ENCODE measurements at places on chromosomes 4 and X. TPM values are rescaled to one million over a fixed set of nuclear protein-coding genes. Genes with fewer than 3 reads are reported as not detected.

The IQCM gene
- total RNA-seq, result not detected

- no peak overlapping the region for H3K27ac ChIP-seq
- no peaks in the 10 kb centered on the region for H3K36me3 ChIP-seq
- no peaks in the 10 kb centered on the region for H3K27me3 ChIP-seq
- H3K4me3 ChIP-seq, result no peak overlapping the region
- DNase-seq, result no peak
Observed at GRCh38 chr4:177163532-177163931, 146.1 kb upstream of the NEIL3 start.

GRCh38 chr4:113335746-113336145 is 286.3 kb downstream of the ANK2 start:
- H3K27me3 ChIP-seq, result peaks cover 5% of the 10 kb centered on the region
- no peak overlapping the region for H3K4me3 ChIP-seq
- no peaks in the 10 kb centered on the region for H3K36me3 ChIP-seq
- no peaks in the 10 kb centered on the region for H3K4me1 ChIP-seq
- no peak for DNase-seq

The SERTM2 gene
- total RNA-seq, result not detected

DNA sequence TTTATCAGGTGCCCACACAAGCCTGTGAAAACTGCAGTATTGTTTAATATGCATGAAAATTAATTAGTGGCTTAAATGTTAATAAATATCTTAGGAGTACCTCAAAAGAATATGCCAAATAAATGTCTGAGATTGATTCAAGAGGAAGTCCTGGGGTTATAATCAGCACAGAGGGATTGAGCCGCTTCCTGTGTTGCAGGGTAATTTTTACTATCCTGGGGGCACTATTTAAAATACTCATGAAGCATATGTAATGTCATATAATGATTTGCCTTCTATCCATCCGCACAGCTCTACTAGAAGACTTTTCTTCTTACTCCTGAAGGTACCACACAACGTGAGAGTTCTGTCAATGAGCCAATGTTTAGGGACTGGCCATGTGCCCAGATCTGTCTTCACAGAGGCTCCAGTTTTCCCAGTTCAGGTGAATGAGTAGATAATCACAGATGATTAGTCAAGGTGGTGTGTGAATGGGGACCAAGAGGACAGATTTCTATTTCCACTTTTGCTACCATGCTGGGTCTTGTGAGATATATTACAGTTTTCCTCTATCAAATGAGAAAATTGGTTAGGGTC is 233.3 kb downstream of the USP46 start:
- DNase-seq, result no peak
- H3K4me3 ChIP-seq, result no peak overlapping the region
- H3K27ac ChIP-seq, result no peak overlapping the region
- no peaks in the 10 kb centered on the region for H3K36me3 ChIP-seq

GRCh38 chr4:69811166-69811565 is 48.8 kb downstream of the SULT1E1 start:
- DNase-seq, result no peak
- H3K27me3 ChIP-seq, result no peaks in the 10 kb centered on the region
- H3K36me3 ChIP-seq, result no peaks in the 10 kb centered on the region
- H3K4me1 ChIP-seq, result no peaks in the 10 kb centered on the region
- H3K27ac ChIP-seq, result no peak overlapping the region
- H3K4me3 ChIP-seq, result no peak overlapping the region

The TREX2 gene
- 0.91 TPM for total RNA-seq

DNA sequence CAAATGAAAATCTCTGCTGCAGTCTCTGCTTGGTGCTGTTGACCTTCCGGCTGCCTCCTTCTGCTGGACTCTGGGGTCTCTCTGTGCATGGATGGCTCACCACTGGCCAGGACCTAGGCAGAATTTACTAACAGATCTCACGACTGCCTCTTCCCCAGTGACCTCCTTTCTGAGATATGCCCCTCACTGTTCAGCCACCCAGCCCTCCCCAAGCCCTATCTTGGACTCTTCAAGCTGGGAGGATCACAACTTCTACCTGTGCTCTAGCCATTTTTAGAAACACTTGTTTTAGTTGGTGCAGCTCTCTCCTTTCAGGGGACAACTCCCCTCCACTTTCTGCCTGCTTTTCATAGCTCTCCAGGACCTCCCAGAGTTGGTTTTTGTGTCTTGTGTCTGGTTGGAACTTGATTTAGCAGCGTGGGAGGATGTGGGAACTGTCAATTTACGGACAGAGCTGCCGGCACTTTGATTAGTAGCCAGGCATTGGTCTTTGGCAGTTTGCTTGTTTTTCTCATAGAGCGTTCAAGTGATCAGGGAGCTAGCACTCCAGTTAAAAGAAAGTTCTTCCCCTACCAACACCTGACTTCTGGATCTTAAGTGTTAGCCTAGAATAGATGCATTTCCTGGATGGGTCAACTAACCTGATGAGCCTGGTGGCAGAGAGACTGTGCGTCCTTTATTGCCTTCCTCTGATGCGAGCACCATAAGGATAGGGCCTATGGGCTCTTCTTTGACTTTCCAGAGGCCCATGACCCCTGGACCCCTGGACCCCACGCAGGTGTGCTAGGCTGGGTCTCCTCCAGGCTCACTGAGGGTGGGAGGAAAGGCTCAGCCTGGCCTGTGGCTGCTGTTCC is 6.5 kb downstream of the RGS12 start:
- no peak overlapping the region for H3K4me3 ChIP-seq
- peak overlapping the region; percentile 14 for H3K27ac ChIP-seq
- no peaks in the 10 kb centered on the region for H3K27me3 ChIP-seq
- peaks cover 38% of the 10 kb centered on the region for H3K4me1 ChIP-seq
- no peaks in the 10 kb centered on the region for H3K36me3 ChIP-seq

DNA sequence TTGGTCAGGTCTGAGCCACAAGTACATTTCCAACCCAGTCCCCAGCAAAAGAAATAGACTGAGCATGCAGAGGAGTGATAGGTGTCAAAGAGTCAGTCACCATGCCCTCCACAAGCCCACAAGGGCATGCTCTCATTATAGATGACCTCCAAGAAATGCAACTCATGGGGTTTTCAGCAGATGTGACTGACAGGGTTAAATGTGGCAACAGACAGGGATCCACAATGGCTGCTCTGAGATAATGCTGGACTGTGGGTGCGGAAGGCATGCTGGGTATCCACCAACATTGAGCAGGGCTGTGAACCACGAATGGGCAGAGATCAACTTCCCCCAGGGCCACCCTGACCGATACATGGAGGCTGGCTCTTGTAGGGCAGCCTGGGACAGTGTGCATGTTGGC is 115.8 kb downstream of the BCOR start:
- no peak for DNase-seq
- H3K4me3 ChIP-seq, result no peak overlapping the region
- no peak overlapping the region for H3K27ac ChIP-seq
- no peaks in the 10 kb centered on the region for H3K27me3 ChIP-seq
- H3K4me1 ChIP-seq, result peaks cover 8% of the 10 kb centered on the region

DNA sequence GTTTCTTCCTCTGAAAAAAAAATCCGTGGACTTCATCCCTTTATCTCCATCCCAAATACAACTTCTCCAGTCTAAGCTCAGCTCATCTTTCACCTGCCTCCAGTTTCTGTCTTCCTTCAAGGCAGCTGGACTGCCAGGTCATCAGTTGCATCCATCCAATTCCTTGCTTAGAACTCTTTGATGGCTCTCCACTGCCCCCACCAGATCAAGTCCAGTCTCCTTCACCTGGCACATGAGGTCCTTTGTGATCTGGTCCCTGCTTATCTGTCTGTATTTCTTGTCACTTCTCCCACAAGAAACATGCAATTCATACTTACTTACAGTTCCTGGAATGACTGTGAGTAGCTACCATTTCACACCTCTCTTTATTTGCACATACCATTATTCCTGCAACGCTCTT is 33.8 kb downstream of the OTUD6A start:
- H3K4me3 ChIP-seq, result no peak overlapping the region
- no peak for DNase-seq
- no peak overlapping the region for H3K27ac ChIP-seq
- peaks cover 5% of the 10 kb centered on the region for H3K27me3 ChIP-seq
- no peaks in the 10 kb centered on the region for H3K36me3 ChIP-seq
- no peaks in the 10 kb centered on the region for H3K4me1 ChIP-seq

DNA sequence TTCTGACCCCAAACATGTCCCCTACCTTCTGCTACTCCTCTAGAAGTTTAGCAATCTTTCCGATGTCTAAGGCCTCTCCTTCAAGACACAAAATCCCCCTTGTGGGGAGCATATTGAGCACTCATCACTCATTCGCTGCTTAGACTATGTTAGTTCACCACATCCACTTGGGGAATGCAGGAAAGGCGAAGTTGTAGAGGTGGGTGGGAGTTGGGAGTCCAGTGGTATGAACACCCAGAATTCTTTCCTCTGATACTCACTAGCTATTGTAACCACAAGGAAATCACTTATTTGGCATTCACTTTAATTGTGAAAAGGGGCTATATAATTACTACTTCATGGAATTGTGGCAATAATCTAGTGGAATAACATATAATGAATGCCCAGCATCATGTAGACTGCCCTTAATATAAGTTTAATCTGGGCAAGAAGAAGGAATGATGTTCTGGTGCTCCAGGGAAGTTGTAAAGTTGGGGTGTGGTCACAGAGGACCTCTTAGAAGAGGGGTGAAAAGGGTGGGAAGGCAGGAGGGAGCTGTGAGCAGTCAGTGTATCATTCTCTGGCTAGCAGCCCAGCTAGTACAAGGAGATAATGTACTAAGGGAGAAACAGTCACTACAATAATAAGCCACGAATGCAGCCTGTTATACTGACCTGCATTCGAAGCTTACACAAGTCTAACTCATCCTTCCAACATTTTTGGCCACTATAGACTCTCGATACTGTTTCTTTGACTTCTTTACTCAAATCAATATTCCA is 468.2 kb upstream of the DIPK2B start:
- no peak overlapping the region for H3K27ac ChIP-seq
- no peak overlapping the region for H3K4me3 ChIP-seq
- no peaks in the 10 kb centered on the region for H3K27me3 ChIP-seq
- no peaks in the 10 kb centered on the region for H3K36me3 ChIP-seq
- no peaks in the 10 kb centered on the region for H3K4me1 ChIP-seq

DNA sequence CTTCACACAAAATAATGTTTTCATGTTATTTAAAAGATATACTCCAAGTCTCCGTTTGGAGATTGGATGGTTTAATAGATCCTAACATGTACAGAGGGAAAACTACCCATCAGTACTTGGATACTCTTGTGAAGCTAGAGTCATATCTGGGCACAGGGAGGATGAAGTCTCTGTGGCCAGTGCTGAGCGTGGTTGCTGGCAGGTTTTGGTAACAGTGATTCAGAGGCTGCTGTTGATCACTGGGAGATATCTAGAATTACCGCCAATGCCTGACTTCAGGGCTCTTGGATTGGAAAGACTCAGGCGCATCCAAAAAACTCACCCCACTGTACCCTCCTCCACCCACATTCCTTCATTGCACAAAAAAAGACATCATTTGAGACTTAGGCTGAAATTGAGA is 107.2 kb upstream of the PGRMC2 start:
- H3K27ac ChIP-seq, result no peak overlapping the region
- H3K36me3 ChIP-seq, result no peaks in the 10 kb centered on the region
- DNase-seq, result no peak
- no peaks in the 10 kb centered on the region for H3K4me1 ChIP-seq

The TLR2 gene
- 1.3 TPM for total RNA-seq

The C4orf51 gene
- not detected for total RNA-seq

DNA sequence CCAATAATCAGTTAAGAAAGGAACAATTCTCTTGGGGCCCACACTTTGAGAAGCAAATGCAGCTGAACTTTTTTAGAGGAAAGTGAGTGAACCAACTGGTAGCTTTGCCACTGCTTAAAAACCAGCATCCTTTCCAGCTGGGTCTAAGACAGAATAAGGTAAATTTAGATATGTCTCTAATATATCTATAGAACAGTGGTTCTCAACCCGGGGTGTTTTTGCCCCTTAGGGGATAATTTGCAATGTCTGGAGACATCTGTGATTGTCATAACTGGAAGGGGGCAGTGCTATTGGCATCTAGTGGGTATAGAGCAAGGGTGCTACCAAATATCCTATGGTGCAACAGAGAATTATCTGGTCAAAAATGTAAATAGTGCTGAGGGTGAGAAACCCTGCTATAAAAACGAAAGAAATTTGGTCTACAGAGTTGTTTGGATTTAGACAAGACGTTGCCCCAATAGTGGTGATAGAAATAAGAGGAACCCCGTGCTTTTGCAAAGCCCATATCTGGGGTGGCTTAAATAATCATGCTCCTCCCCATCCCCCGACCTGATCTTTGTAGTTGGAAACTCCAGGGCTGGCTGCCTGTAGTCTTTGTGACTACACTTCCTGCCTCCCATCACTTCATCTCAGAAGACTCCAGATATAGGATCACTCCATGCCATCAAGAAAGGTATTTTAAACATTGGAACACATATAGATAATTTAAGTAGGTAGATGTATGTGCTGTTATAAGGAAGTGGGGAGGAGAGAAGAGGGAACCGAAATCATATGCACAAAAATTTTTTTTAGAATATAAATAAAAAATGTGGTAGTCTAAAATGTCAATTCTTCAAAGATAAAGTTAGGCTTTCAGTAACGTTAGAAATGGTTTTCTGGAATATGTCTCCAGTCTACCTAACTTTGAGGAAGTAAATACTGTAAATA is at the start of gene TLR7:
TLR7 (plus strand) TSS at position 622 of the 927 bp plus-strand sequence. CDS start 507 bp downstream, outside the sequence.
- H3K27ac ChIP-seq, result no peak within 1 kb of the TSS
- H3K4me3 ChIP-seq, result no peak within 1 kb of the TSS
- no peak for DNase-seq
- H3K36me3 ChIP-seq, result peaks cover 2% of the 10 kb centered on the region
- peaks cover 5% of the 10 kb centered on the region for H3K4me1 ChIP-seq
- H3K27me3 ChIP-seq, result no peaks in the 10 kb centered on the region

DNA sequence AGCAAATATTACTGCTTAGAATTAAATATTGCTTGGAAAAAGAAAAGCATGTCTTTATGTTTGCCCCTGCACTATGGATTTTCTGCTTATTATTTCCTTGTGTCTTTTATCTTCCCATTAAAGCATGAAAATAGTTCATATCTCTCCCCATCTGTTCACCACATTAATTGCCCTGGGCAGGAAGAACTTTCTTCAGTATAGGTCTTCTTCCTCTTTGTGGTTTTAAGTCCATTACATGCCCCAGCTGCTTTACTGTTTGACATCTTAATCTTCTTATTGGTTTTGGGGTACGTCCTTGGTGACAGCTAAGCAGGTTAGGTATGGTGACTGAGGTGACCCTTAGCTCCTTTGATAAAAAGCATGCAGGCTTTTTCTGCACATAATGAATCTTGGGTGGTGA is 157.3 kb downstream of the AASDH start:
- peaks cover 6% of the 10 kb centered on the region for H3K4me1 ChIP-seq
- no peak overlapping the region for H3K27ac ChIP-seq
- no peaks in the 10 kb centered on the region for H3K36me3 ChIP-seq
- peaks cover 2% of the 10 kb centered on the region for H3K27me3 ChIP-seq
- H3K4me3 ChIP-seq, result no peak overlapping the region

GRCh38 chr4:108637856-108638255 is 12.5 kb upstream of the OSTC start:
- peaks cover 49% of the 10 kb centered on the region for H3K36me3 ChIP-seq
- H3K27ac ChIP-seq, result no peak overlapping the region
- H3K4me3 ChIP-seq, result no peak overlapping the region
- H3K27me3 ChIP-seq, result no peaks in the 10 kb centered on the region
- H3K4me1 ChIP-seq, result no peaks in the 10 kb centered on the region

GRCh38 chrX:108309144-108309543 is 129.1 kb downstream of the COL4A6 start:
- H3K4me3 ChIP-seq, result no peak overlapping the region
- no peaks in the 10 kb centered on the region for H3K36me3 ChIP-seq
- DNase-seq, result no peak

GRCh38 chrX:68676335-68676734 is 28.9 kb downstream of the STARD8 start:
- no peaks in the 10 kb centered on the region for H3K36me3 ChIP-seq
- H3K27me3 ChIP-seq, result no peaks in the 10 kb centered on the region

The PPEF2 gene
- 0.14 TPM for total RNA-seq

- H3K27me3 ChIP-seq, result no peaks in the 10 kb centered on the region
- no peak for DNase-seq
- H3K4me1 ChIP-seq, result no peaks in the 10 kb centered on the region
- H3K36me3 ChIP-seq, result no peaks in the 10 kb centered on the region
- H3K27ac ChIP-seq, result no peak overlapping the region
- H3K4me3 ChIP-seq, result no peak overlapping the region
Observed at GRCh38 chrX:132748909-132749308, 209.5 kb downstream of the HS6ST2 start.
